ENCODE measurements at places on chromosomes 2 and 18.

DNA sequence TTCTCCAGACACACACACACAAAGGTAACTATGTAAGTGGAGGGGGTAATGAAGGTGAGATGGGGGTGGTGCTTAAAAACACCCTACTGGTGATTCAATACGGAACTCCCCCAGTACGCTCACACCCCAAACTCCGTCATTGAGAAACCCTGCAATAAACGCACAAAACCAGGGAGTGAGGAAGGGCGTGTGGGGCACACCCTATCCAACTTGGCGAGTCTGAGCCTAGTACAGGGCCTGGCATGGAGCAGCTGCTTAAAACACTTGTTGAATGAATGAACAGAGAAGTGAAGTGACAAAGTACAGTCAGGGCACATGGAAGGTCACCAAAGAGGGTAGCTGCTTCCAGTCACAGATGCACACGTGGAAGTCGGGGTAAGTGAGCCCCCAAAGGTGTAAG lies 146.8 kb upstream of the SMAD2 start:
- no peak for DNase-seq

DNA sequence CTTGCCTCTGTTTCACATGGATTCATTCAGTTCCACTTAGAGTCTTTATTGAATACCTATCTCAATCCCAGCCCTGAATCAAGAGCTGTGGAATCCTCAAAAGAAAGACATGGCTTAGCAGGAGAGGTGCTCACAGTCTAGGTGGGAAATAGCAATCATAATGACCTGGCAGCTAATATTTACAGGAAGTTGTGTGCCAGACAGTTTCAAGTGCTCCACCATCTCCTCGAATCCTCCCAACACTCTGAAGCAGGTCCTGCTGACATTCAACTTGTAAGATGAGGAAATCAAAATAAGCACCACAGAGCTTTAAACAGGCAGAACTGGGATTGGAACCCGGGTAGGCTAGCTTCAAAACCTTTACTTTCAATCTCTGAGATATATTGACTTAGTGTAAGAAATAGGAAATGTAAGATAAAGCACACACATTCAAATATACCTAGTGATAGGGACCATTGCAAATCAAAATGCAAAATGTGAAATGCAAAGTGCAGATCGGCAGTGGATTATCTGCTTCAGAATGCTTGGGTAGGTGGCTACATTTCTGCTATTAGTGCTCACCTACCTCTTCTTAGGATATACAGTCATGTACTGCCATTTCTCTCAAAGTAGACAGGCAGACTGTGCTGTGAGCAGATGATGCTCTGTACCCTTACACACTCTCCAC lies 182.0 kb downstream of the PRKCE start:
- DNase-seq: no peak

DNA sequence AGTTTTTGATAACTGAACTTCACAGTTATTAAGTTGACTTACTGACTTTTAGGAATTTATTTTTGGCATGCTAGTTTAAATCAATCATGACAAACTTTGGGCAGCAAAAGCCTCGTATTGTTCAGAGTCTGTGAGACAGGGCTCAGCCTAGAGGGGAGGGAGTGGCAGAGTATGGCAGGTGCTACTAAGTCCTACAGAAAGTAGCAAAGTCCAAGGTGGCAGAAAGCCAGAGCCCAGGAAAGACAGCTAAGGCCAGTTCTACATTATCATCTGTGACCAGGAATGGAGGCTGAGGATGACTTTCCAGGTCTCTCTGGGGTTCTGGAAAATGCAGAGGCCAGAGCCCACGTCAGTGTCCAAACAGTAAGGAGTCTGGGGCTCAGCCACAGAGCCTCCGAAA lies 34.2 kb downstream of the CHST10 start:
- no peak for DNase-seq

DNA sequence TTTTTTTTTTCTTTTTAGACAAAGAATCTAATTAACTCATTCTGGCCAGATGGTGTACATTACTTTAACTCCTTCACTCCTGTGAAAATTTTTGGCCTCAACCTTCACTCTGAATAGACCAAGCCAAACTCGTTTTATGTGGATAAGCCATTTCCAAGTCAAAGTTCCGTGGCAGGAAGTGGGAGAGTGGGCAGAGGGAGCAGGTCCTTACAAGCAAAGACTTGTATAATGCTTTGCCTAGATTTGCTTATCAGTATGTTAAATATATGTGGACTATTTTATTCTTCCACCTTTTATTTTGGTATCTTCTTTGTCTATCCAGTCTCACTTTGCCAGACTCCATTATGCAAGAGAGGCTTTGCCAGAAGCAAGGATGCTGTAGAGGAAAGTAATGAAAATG lies 178.1 kb upstream of the TNP1 start:
- no peak for DNase-seq

GRCh38 chr2:19362755-19363473 lies 4.5 kb upstream of the OSR1 start:
- no peak for DNase-seq

- DNase-seq: no peak
Measured at GRCh38 chr2:29606104-29607037, 315.0 kb downstream of the ALK start.

GRCh38 chr2:55976681-55977080 lies 53.1 kb upstream of the EFEMP1 start:
- no peak for DNase-seq

DNA sequence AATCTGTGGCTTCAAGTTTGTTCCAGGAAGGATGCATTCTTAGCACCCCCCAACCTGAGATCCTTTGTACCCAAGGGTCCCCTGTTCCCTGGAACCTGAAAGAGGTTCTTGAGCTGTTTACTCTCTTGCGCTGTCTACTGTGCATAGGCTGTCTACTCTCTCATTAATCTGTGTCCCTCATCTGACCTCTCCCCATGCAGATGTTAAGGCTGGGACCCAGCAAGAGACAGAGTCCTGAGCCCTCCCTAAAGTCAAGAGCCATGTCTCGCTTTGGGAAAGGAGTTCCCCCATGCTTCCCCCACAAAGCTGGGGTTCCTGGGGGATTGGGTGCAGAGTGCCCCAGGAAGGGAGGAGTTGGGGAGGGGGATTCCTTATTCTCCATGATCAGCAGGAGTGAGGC lies 312.9 kb downstream of the CYP26B1 start:
- no peak for DNase-seq

DNA sequence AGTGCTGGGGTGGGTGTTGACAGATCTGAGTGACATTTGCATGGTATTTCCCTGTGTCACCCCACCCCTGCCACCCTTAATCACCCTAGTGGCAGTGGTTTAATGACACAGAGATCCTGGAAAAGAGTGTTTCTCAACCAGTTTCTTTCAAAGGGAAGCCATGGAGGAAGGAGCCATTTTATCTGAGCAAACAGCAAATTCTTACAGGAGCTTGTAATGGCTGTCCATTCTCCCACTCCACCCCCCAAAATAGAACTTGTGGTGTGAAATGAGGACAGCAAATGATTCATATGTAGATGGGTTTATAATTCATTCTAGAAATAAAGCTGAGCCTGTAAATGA lies 51.5 kb downstream of the CDC42EP3 start:
- DNase-seq: no peak

DNA sequence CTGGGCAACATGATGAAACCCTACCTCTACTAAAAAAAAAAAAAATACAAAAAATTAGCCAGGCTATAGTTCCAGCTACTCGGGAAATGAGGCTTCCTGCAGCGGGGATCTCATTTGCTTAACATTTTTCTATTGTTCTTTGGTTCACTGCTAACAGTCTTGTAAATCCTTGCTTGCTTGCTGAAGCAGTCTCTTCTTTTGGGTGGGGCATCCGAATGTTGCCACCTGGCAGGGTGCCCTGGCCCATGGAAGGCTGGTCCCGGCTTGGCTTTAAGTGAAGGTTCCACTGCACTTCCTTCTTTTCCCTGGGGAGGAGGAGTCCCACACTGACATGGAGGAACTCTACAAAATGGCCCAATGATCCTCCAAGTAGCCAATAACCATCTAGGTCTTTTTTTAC lies 6.0 kb upstream of the ANKRD29 start:
- no peak for DNase-seq

DNA sequence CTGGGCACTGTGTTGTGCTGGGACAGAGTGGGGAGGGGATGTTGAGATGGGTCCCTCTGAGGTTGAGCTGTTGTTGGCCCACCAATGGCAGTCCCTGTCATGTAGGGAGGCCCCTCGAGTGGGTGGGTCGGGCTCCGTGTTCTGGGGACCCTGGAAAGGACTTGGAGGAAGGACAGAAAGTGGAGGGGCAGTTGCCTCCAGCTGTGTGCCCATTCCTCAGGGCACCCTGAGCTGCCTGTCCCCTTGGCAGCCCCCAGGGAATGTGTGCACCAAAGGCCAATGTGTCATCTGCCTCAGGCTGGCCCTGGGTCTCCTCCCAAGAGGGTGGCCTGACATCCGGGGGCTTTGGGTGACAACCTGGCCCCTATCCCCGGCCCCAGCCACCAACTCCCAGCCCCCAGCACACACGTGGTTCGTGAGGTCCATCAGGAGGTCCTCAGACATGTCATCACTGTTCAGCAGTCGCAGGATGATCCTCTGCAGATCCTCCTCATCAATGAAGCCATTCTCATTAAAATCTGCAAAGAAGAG lies 57.7 kb downstream of the CIB4 start:
- DNase-seq: no peak

DNA sequence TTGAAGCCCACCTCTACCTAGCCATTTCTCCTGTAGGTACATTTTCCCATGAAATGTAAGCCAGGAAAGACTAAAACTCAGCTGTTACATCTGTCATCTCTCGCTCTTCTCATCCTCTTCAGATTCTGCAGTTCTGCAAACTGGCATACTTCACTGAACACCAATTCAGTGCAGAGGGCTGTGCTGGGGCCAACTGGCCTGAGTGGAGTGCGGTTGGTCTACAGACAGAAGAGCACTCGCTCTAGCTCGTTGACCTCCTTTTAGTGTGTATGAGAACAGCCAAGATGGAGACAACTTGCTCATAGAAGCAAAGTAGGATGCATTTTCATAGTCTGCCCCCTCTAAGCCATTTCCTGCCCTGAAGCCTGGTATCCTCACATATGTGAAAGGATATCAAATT lies 862.6 kb downstream of the BCL11A start:
- DNase-seq: no peak

All from omental fat pad (tissue), 4 donors.